ENCODE measurements at places on chromosomes 11 and 22.
A peak's percentile ranks its signal among the peaks of the same experiment; 100 is the strongest.

DNA sequence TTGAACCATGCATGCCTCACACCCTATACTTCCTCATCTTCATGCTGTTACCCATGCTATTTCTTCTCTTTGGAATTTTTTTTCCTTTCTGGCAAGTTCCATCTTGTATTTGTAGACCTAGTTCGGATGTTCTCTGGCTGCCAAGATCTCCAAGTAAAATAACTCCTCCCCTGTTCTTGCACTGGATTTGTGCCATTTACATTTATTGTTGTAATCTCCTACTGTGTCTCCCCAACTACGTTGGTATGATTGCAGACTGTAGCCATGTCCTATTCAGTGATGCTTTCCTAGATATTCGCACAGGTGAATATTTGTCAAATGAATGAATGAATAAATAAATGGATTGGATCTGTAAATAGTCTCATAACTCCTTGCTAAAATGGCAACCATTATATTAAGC, 546.0 kb downstream of the MN1 start:
- DNase-seq = no peak

DNA sequence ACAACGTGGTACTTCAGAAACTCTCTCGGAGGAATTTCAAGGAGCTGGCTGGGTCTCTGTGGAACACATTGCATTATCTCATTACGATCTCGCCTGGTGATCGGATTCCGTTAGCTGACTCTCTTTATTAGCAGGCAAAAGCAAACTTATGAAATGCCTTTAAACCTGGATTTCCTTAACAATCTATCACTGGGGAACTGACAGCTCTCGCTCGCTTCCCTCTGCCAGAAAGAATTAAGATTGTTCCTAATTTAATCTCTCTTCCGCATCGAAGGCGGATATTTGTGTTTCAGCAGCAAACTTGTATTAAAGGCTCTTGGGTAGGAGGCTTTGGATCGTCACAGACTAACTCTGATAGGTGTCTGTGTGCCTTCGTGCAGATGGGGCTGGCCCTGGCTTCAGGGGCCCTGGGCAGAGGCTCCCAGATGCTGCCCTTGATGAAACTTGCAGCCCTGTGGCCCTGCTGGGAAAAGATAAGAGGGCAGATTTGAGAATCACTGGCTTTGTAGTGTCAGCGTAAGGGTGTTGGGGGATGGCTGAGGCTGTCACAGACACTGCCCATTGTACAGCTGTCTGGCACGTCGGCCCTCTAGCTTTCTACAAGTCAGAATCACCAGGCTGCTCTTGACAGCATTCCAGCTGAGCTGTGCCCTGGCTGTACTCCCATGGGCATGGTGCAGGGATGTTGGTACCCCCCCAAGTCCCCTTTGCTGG, 162.2 kb upstream of the NECTIN1 start:
- DNase-seq = no peak

DNA sequence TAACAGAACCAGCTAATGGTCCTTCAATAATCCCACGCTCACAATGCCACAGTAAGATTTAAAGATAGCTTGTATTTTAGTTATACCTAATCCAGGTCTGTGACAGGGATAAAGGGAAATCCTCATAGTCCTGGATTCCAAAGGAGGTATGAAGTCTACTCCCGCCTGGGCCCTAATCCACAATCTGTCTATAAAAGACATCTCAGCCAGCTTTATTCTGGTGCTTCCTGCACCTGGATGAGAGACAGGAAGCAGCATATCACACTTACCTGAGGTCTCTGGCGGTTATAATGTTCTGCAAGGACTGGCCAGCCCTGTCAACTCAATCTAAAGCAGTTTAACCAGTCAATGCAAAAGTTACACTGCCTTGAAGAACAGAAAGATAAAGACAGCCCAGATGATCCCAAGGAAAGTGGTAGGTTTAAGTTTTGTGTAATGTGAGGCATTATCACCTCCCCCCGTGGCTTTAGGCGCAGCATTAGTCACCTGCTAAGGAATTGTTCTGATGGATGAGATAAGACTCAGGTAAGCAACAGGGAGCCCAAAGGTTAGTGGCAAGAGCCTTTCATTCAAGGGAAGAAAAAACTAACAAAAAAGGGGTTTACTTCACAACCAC, 57.6 kb downstream of the PLEKHA7 start:
- no peak for DNase-seq

- DNase-seq = peak; percentile 69
Measured at GRCh38 chr22:50267591-50268390, 2.4 kb downstream of the MAPK11 start.

- DNase-seq = peak; percentile 68
Measured at GRCh38 chr11:65381716-65382032, 772 bp downstream of the SLC25A45 start.

- DNase-seq = no peak
Measured at GRCh38 chr11:1177020-1177770, 19.4 kb downstream of the MUC5AC start.

- no peak for DNase-seq
Measured at GRCh38 chr11:1052133-1053011, 15.9 kb upstream of the MUC6 start.

- no peak for DNase-seq
Measured at GRCh38 chr11:13042873-13043342, 33.8 kb downstream of the RASSF10 start.

GRCh38 chr11:126637795-126638175, 282.3 kb downstream of the ST3GAL4 start:
- peak; percentile 66 for DNase-seq
